ENCODE measurements at places on chromosomes 5 and 9.

DNA sequence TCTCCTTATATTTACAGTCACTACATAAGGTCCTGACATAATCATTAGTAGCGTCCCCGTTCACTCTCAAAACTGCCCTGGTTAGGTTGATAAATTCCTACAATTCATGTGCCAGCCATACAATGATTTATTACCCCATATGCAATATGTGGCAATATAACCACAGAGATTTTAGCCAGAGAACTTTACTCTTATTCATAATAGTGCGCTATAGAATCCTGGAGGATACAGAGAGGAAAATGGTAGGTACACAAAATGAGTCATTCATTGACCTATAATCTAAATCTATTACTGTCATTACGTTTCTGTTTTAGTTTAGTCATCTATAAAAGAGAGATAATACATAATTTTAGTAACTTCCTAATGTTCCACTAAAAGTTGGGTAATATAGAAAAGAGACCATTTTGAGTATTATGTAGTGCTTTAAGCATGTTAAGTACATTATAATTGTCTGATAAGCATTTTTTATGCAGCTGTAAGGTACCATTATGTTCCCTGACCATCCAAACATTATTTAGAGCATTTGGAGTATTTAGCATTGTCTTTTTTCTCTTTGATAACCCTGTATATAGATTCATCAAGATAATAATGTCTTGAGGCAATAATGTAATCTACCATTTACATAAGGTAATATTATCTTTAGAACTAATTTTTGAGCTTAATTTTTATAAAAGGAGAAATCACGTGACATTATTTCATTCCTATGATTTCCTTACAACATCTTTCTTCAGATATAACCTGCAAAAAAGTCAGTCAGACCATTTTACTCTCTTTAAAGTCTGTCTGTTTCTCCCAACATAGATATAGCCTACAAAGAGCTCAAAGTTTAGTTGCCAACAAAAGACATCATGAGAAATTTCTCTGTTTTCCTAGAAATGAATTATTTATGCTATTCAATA, 655.5 kb upstream of the ZNF608 start:
- no peak for DNase-seq

- no peak for DNase-seq
Measured at GRCh38 chr5:173089581-173089980, 33.4 kb downstream of the CREBRF start.

DNA sequence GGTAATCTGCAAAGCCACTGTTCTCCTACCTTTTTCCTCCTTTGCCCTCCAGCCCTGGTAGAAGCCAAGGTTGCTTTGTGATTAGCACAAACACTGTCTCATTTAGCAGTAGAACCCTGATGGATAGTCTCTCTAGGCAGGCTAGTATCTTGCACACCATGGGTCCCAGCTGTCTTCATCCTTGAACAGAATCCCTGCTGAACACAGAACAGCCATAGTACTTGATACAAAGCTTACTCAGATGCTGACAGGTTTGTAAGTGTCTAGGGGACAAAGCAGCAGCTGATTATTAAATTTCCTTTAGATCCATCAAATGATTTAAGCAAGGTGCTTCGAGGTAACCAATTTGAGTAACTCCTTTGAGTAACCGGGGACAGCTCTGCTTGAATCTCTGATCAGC, 163.7 kb upstream of the PPP1R2B start:
- DNase-seq = no peak

GRCh38 chr5:134642931-134643530, 5.6 kb upstream of the SEC24A start:
- DNase-seq = no peak

- DNase-seq = no peak
Measured at GRCh38 chr9:132183134-132183533, 21.3 kb downstream of the NTNG2 start.

- no peak for DNase-seq
Measured at GRCh38 chr9:92715488-92716231, 45.7 kb upstream of the IPPK start.

DNA sequence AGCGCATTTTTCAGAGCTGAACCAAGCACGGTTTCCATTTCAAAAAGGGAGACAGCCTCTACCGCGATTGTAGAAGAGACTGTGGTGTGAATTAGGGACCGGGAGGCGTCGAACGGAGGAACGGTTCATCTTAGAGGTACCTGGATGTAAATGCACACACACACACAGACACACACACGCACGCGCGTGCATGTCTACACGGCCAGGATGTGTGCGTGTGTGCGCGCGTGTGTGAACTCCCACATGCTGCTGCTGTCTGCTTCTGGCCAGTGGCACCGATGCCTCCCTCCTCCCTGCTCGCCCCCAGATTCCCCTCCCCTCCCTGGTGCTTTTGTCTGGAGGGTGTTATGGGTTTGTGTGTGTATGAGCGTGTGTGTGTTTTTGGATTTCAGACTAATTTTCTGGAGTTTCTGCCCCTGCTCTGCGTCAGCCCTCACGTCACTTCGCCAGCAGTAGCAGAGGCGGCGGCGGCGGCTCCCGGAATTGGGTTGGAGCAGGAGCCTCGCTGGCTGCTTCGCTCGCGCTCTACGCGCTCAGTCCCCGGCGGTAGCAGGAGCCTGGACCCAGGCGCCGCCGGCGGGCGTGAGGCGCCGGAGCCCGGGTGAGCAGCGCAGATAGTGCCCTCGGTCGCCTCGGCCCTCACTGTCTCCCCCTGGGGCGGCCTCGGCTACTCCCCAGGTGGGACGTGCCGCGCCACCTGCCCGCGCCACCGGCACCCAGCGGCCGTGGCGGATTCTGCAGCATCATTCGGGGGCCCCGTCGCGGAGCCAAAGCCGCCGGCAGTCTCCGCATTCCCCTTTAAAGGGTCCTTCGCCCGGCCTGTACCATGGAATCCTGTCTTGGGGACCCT, at the start of gene NTRK2:
Gene NTRK2, plus strand, starts transcription at position 442 of the 850 bp plus-strand sequence. CDS start 1,020 bp downstream, outside the sequence.
- DNase-seq = no peak

- DNase-seq = no peak
Measured at GRCh38 chr9:110545705-110546104, 33.8 kb downstream of the SVEP1 start.

DNA sequence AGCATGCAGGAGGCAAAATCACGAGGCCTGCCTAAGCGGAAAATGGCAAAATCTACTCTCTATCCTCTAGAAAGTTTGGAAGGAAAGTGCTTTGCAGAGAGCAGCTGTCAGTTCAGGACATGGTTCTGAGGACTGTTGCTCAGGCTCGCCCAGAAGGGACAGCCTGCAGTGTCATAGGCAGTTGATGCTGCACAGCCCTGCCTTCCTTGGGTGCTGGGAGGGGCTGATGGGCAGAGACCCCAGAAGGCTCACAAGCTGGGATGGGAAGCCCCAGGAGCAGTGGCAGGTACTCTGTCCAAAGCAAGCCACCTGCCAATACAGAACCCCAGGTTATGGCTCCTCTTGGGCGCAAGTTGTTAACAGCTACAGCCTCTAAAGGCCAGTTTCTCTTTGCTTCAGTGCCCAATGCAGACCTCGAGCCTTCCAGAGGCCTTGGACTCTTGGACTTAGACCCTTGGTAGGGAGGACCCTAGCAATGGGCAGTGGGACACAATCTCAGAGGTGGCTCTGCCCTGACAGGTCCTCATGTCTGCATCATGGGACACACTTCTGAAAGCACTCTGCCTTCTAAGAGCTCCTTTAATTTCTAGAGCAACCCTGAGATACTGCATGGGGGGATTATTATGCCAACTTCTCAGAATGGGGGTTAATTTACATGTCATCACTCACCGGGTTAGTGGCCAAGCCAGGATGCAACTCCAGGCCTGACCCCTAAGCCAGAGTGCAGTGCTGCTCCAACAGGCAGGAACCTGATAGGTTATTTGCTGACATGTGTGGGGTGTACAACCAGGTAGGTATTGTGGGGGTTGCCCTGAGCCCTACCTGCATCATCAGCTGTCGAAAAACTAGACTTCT, 57.1 kb downstream of the MACROH2A1 start:
- DNase-seq = no peak

DNA sequence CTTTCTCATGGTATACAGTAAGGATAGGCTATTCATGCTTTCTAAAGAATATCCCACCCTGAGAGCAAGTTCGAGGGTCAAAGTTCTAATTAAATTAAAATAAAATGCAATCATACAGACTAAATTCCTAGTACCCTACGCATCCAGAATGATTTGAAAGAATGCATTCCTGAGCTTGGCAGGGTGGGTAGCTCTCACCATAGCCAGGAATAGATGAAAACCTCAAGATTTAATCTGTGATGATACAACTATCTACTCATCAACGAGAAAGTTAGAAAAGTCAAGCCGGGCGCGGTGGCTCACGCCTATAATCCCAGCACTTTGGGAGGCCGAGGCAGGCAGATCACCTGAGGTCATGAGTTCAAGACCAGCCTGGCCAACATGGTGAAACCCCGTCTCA, 32.3 kb downstream of the SERINC5 start:
- DNase-seq = no peak

GRCh38 chr9:88753691-88754367, 218.9 kb downstream of the NXNL2 start:
- no peak for DNase-seq

DNA sequence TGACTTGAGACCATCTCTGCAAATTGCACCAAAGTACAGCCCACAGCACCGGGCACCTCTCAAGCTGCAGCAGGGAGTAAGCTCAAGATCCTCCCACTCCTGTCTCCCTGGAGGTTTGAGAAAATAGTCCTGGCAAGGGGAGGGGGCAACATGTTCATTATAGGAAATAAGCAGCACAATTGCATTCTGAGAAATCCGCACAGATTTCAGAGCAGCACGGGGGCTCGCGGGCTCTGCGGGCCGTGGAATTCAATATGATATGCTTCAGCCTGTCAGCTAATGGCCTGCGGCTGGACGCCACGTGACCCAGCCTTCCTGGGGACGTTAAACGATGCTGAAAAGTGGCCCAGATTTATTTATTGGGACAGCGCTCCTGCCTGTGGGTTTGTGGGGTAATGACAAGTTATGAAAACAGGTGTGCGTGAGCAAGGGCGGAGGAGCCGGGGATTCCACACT, 156.4 kb downstream of the DAB2IP start:
- no peak for DNase-seq

DNA sequence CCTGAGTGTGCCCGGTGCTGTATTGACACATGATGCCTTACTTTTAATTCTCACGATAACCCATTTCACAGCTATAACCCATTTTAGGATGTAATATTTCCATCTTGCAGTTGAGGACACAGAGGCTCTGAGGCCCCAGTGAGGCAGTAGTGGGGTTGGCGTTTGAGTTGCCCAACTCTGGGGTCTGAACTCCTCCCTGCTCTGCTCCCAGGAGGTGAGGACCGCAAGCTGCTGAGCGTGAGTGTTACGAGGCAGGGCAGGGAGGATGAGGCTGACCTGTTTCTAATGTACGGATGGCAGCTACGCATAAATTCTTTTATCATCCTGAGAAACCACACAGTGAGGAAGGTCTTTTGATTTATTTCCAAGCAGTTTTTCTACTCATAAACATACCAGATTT, 11.4 kb downstream of the LRRC8A start:
- DNase-seq = no peak

GRCh38 chr9:120348951-120349429, 231.0 kb downstream of the CDK5RAP2 start:
- DNase-seq = no peak

DNA sequence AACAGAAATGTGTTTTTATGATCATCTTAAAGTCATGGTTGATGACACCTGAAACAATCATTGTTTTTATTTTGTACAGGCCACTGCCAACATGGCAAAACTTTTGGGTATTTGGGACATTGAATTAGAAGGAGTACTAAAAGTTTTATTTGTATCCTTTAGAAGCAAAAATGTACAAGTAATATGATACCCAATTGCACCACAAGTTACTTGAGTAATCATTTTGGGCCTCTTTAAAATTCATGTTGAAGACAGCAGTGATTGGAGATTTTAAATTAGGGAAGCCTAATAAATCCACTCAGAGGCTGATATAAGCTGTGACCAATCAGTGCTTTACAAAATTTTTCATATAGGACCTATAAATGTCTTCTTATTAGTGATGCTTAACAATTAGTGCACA, 212.9 kb downstream of the MARCHF11 start:
- DNase-seq = no peak

DNA sequence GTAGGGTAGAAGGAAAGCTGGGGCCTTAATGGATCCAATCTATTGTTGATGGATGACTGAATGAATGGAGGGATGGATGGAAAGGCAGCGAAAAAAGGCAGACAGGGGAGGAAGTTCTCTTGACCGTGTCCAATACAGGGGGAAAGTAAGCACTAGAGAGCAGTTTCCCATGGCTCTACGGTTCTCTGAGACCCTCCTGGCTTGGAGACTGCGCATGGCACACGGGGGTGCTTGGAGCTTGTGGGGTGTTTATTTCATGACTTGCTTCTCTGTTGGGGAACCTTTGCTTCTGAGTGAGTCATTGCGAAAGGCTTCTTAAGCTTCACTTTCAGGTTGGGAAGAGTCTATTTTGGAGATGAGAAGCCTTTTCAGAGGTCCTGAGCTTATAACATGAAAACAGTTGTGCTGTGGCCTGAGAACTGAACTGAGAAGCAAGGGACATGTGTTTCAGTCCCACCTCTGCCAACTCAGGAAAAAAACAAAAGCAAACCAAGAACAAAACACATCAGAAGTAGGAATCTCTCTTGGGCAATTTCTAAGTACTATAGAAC, 12.8 kb upstream of the TEX48 start:
- DNase-seq = no peak

DNA sequence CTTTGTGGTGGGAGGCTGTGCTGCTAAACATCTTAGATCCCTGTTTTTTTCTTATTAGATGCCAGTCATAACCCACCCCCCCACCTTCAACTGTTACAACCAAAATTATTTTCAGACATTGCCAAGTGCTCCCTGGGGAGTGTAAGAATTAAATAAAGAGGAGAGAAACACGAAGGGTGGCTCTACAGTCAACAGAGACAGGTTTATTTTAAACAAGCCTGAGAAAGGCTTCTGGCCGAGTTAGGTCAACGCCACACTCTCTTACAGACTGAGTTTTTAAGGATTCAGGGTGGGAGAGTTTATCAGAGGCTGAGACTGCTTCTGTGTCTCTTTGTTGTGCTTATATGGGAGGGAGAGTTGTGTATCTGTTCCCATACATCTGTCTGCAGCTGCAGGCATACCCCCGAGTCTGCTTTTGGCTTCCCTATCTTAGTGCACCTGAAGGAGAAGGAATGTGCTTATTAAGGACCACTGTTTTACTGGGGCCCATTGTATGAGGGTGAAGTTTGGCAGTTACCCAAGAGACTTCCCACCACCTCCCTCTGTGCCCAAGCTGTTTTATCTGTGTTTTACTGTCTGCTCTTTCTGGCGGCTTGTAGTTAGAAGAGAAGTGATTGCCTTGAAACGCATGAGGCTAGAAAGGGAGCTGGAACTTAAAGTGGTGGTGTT, 11.4 kb upstream of the GDA start:
- DNase-seq = no peak

GRCh38 chr5:1401536-1402138, 43.6 kb downstream of the SLC6A3 start:
- DNase-seq = no peak

All from NCI-H1436 treated with DMSO at 0.1 percent for 48 hours (cell line).